Right ventricle myocardium inferior (tissue), 1 donor: ENCODE measurements at places on chromosomes 7 and 10. TPM values are rescaled to one million over a fixed set of nuclear protein-coding genes. Genes with fewer than 3 reads are reported as not detected.

DNA sequence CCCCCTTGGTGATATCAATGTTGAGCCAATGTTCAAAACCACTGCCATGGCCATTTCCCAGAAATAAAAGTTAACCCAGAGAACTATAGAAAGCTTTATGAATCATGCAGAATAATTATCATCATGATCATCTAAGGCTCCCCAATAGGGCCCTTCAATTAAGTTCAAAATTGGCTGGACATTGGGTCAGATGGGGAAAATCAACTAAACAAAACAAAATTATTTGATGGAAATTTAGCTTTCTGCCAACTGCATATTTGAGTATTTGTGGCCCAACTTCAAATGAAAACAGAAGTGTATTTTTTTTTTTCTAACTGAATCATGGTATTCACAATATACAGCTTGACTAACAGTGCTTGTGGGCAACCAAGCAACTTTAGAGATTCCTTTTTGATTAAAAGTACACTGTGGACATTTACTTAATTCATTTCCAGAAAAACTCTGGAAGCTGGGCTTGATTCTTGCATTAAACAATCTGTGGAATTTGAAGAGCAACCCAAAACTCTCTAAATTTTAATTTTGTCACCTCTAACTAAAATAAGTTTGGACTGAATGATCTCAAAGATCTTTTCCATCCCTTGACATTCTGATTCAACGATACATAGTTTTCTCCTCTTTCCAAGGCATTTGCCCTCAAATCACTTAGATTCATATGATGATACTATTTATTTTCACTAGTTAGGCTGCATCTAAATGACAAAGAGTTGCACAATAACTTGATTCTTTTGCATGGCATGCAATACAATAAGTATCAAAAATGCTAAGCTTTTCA is 203.2 kb downstream of the AHR start:
- DNase-seq = no peak

The SP4 gene
- total RNA-seq = 4.3 TPM

The ENTPD1 gene
- total RNA-seq = 6.3 TPM

DNA sequence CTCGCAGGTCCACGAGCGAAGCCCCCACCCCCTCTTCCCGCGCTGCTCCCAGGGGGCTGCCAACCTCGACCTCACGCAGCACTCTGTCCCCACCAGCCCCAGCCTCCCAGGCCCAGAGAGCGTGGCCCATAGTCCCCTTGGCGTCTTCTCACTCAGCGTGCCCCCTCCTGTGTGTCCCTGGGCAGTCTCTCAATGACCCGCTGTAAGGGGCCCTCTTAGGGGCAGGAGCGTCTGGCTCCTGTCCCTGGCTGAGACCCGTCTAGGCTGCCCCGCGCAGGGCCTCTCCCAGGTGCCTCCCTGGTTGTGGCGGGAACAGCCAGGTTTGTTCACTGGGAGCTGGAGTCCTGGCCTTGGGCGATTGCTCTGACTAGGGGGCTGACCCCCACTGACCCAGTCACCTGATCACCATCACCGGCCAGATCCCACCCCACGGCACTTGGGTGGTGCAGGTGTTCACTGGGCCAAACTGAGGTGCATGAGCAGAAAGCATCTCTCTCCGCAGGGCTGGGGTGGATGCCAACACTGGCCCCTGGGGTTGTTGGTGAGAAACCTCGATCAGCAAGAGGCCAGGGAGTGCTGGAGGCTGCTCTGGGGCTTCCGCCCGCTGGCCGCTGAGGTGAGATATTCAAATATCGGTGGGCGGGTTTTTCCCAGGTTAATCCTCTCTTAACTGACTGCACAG is 12.6 kb upstream of the WDFY4 start:
- no peak for DNase-seq

GRCh38 chr10:120988751-120989150 is 137.6 kb downstream of the WDR11 start:
- DNase-seq = no peak

The FFAR4 gene
- total RNA-seq = 0.24 TPM

GRCh38 chr10:35124540-35124939 is 2.1 kb upstream of the CREM start:
- no peak for DNase-seq
